CD4-positive, alpha-beta T cell treated with Interferon alpha-2 for 1 hour (primary cell): ENCODE measurements at places on chromosomes 4 and X.

DNA sequence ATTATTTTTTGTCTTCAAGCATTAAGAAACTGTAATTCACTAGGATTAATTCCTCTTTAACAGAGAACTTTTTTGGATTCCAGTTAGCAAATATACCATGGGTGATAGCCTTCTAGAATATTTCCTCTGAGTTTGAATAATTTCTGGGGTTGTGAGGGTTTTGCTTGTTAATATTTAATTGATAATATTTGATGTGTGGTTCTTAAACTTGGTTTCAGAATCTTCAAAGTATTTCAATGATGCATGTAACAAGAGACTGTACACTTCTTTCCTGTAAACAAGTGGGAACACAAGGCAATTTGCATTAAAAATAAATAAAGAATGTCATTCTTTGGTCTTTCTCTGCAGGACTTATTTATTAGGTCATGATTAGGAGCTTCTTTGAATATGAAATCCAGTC is 9.5 kb upstream of the C4orf51 start:
- DNase-seq = no peak

DNA sequence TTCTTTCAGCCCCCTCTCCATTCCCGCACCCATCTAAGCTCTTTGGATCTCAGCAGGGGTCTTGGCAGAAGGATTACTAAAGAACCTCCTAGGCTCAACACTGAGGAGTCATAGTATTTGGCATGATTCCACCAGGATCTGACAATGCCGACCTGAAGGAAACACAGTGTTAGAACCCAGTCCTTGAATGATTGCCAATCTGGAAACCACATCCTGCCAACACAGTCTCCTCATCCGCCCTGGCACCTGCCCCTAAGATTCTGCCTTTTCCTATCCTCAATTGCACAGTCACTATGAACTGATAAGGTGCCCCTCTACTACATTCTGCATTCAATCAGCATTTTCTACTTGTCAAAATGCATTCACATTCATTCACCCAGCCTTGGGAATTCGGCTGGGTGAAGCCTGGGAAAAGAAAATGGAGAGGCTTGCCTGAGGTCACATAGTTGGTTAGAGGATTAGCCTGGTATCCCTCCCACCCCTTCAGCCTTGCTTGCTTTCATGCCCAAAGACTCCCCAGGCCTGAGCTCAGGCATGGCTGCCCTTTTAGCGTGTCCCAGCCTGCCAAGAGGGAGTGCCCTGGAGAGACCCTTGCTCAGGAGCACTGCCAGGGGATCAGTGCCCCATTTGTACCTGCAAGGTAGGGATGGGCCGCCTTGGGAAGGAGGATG is 2.2 kb upstream of the CLDN2 start:
- DNase-seq = no peak

DNA sequence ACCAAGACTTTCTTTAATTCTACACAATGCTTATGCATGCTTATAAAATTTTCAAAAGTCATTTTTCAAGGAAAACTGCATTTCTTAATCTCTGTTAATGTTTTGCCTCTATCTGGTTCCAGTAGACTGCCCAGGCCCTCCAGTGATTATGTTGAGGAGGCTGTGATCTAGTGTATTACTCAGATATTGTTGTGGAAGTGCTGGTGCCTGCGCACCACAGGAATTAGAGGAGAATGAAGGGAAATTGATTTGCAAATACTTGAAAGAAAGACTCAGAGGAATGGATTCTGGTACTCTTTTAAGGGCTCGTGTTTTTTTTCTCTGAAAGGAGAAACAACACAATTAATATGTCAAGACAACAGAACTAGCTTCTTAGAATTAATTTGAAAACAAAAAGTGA is 1015.1 kb downstream of the RPA4 start:
- no peak for DNase-seq

- DNase-seq = peak; percentile 56
Measured at GRCh38 chrX:39261446-39262147, 460.3 kb downstream of the MID1IP1 start.

GRCh38 chr4:53697016-53697685 is 105.9 kb upstream of the LNX1 start:
- no peak for DNase-seq

DNA sequence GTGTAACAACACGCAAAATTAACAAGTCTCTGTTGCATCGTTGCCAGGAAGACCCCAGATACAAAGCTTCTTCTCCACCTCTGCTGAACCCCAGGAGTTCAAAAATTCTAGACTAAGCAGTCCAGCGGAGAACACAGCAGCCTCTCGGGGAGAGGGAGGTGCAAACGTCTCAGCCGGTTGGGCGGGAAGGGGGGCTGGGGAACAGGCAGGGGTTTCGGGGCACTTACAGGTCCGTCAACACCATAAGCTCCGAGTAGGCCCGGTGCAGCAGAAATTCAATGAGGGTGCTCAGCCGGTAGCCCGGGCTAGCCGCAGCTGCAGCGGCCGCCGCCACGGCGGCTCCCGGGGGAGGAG is 394 bp downstream of the MED14 start:
- no peak for DNase-seq

GRCh38 chr4:151649479-151649878 is 111.3 kb downstream of the GATB start:
- no peak for DNase-seq

- no peak for DNase-seq
Measured at GRCh38 chr4:92600638-92601037, 296.9 kb downstream of the GRID2 start.

- DNase-seq = no peak
Measured at GRCh38 chrX:133859336-133859735, 126.1 kb downstream of the GPC3 start.

DNA sequence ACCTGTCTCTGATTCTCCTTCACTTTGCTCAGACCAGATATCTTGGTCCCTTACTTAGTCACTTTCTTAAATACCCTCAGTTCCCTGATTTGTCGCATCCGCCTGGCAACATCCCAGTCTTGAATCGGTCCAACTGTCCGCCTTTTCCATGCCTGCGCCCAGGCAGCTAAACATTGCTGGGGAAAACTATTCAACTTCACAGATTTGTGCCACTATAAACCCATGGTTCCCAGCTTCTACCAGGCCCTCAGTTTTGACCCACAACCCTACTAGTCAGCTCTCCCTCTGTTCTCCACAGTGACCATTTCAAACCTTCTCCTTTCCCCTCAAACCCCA is 451 bp upstream of the FGD1 start:
- no peak for DNase-seq

- DNase-seq = no peak
Measured at GRCh38 chr4:128385683-128386304, 98.2 kb upstream of the PGRMC2 start.
